ENCODE measurements at places on chromosomes 2 and 18.

DNA sequence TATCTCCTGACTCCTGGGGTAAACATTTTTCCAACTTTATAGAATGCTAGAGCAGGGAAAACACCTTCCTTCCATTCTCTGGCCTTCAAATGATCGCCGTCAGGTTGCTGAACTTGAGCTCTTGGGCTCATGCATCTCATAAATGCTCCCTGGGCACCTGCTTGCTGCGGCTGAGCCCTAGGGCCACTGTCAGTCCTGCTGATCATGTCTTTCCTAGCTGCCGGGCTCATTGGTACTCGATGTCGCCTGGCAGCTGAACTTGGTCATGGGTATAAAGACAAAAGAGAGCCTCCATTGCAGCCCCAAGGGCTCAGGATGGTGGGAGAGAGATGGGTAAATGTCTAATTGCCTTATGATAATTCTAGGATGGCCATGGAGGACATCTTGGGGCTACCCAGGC is 80.6 kb downstream of the HS1BP3 start:
- no peaks in the 10 kb centered on the region for H3K36me3 ChIP-seq
- no peak overlapping the region for H3K4me3 ChIP-seq
- DNase-seq, result no peak
- peaks cover 33% of the 10 kb centered on the region for H3K4me1 ChIP-seq

- 0 out of 2 replicates have a peak, but pooled peaks cover 8% of the 10 kb centered on the region for H3K4me1 ChIP-seq
- peak overlapping the region; percentile 84 for H3K27ac ChIP-seq
- no peaks in the 10 kb centered on the region for H3K27me3 ChIP-seq
- peaks cover 5% of the 10 kb centered on the region for H3K36me3 ChIP-seq
- DNase-seq, result no peak
Observed at GRCh38 chr2:96329456-96329855, 4.3 kb downstream of the ITPRIPL1 start.

- no peak overlapping the region for H3K27ac ChIP-seq
- H3K36me3 ChIP-seq, result no peaks in the 10 kb centered on the region
- H3K4me3 ChIP-seq, result no peak overlapping the region
- DNase-seq, result no peak
- H3K27me3 ChIP-seq, result no peaks in the 10 kb centered on the region
Observed at GRCh38 chr2:104616856-104617255, 237.1 kb upstream of the POU3F3 start.

DNA sequence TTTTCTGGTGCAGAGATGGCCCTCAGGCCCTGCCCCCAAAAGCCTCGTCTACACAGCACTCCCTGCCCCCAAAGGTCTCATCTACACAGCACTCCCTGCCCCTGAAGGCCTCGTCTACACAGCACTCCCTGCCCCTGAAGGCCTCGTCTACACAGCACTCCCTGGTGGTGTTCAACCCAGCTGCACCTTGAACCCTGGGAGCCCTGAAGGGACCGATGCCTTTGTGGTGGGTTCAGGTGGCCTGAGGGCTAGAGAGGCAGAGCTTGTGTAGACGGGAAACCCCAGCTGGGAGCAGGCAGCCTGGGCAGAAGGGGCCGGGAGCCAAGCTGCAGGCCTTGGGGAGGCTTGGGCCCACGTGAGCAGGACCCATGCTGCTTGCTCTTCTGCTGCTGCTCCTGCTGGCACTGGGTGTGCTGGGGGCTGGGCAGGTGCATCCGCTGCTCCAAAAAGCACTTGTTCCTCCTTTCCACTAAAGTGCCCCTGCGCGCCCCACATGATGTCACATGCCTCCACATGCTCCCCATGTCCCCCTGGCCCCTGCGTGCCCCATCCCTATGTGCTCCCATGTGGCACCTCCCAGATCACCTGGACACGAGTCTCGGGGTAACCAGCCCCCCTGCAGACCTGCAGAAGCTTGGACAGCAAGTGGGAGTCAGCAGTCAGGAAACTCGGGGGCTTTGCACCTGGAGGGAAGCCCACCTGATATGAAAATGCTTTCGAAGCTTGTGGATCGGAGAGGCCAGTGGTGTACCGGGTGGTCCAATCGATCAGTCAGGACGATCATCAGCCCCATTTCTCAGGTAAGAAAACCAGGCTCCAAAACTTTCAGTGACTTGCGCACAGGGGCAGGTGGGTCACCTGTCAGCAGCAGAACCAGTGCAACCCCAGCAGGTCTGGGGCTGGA is 94.9 kb upstream of the CTDP1 start:
- no peak for DNase-seq
- H3K4me3 ChIP-seq, result no peak overlapping the region
- no peaks in the 10 kb centered on the region for H3K4me1 ChIP-seq
- no peaks in the 10 kb centered on the region for H3K36me3 ChIP-seq

DNA sequence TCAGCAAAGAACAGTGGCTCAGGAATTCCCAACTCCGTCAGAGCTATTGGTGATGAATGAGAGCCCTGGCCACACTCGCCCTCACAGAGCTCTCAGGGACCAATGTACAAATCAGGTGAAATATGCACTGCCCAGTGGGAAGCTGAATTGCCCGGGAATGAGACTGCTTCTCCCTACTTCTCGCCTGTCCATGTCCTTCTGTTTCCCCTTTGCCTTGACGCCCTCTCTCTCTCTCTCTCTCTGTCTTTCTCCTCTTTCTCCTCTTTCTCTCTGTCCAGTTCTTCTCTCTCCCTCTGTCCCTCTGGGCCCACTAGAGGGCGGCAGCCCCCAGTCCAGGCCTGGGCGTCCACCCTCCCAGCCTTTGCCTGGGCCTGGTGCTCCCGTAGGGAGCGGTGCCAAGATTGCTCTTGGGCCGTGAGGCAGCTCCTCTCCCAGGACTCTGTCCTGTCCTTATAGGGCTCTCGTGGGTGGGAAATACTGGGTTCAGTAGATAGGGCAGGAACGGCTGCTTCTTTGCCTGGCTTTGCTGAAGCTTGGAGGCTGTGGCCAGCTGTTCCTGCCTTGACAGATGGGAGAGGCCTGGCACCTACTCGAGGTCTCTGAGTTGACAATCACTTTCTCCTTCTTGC is 28.4 kb upstream of the PUM2 start:
- H3K27me3 ChIP-seq, result no peaks in the 10 kb centered on the region
- DNase-seq, result peak; percentile 93
- H3K36me3 ChIP-seq, result no peaks in the 10 kb centered on the region
- H3K4me3 ChIP-seq, result no peak overlapping the region
- H3K27ac ChIP-seq, result peak overlapping the region; percentile 11
- peaks cover 16% of the 10 kb centered on the region for H3K4me1 ChIP-seq

GRCh38 chr2:235647877-235648276 is 154.0 kb downstream of the AGAP1 start:
- no peaks in the 10 kb centered on the region for H3K27me3 ChIP-seq
- no peaks in the 10 kb centered on the region for H3K36me3 ChIP-seq
- no peaks in the 10 kb centered on the region for H3K4me1 ChIP-seq
- no peak overlapping the region for H3K27ac ChIP-seq
- H3K4me3 ChIP-seq, result no peak overlapping the region

DNA sequence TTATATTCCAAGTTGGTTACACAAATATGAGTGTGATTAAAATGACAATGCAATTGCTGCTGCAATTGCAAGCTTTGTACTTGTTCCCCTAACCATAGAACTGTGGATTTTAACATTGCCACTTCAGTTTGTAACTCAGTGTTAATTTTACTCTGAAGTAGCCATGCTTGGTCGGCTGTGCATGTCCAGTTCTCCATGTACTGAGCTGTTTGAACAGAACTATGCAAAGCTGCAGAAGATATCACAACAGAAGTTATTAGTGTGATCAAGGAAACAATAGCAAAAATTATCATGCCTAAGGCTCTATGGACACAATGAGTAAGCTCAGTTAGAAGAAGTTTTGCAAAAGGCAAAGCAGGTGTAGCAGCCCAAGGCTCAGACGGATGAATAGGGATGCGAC is 45.3 kb downstream of the CXCR4 start:
- no peak overlapping the region for H3K4me3 ChIP-seq
- no peaks in the 10 kb centered on the region for H3K27me3 ChIP-seq
- no peak overlapping the region for H3K27ac ChIP-seq

DNA sequence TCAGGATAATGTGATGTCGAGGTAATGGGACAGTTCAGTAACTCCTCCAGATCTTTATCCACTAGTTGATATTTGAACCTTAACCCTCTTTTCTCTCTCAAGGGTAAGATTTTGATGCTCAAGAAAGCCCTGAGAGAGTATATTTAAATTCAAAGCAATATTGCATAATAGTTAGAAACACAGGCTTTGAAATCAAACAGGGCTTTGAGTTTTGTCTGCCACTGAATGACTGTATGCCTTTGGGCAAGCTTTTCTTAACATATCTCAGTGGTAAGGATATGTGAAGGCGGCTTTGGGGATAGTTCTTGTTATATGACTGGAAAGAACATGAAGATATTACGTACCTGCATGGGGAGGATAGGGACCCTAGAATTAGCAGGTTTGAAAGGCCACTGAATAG is 11.1 kb downstream of the ITPRID2 start:
- no peak overlapping the region for H3K4me3 ChIP-seq
- peaks cover 99% of the 10 kb centered on the region for H3K36me3 ChIP-seq
- no peak for DNase-seq
- peak overlapping the region; percentile 3 for H3K27ac ChIP-seq

- no peaks in the 10 kb centered on the region for H3K27me3 ChIP-seq
- H3K4me3 ChIP-seq, result no peak overlapping the region
- peak; percentile 81 for DNase-seq
- H3K4me1 ChIP-seq, result peaks cover 24% of the 10 kb centered on the region
- no peaks in the 10 kb centered on the region for H3K36me3 ChIP-seq
- no peak overlapping the region for H3K27ac ChIP-seq
Observed at GRCh38 chr2:54103454-54104314, 11.7 kb upstream of the ACYP2 start.

GRCh38 chr2:18430996-18431748 is 129.3 kb downstream of the RDH14 start:
- H3K4me3 ChIP-seq, result no peak overlapping the region
- DNase-seq, result no peak
- no peak overlapping the region for H3K27ac ChIP-seq
- no peaks in the 10 kb centered on the region for H3K36me3 ChIP-seq

DNA sequence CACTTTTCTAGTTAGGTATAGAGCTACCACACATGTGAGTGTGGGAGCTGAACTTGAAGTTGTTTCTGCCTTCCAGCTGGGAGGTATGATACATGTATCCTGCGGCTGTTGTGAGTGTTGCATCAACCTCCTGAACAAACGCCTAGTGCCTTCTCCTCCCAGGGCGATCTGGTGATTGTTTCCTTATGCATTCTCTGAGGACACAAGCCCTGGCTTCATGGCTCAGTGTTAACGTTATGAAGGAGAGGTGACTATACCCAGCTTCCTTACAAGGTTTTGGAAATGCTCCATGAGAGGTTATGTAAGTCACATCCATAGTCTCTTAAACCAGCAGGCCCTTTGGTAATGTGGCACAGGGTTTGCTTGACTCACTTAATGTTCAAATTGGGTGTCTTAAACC is 64.9 kb downstream of the SPRED2 start:
- no peak overlapping the region for H3K4me3 ChIP-seq
- peak; percentile 48 for DNase-seq
- no peaks in the 10 kb centered on the region for H3K27me3 ChIP-seq

GRCh38 chr18:52200921-52201663 is 138.9 kb upstream of the DCC start:
- DNase-seq, result no peak
- no peaks in the 10 kb centered on the region for H3K4me1 ChIP-seq
- H3K4me3 ChIP-seq, result no peak overlapping the region

DNA sequence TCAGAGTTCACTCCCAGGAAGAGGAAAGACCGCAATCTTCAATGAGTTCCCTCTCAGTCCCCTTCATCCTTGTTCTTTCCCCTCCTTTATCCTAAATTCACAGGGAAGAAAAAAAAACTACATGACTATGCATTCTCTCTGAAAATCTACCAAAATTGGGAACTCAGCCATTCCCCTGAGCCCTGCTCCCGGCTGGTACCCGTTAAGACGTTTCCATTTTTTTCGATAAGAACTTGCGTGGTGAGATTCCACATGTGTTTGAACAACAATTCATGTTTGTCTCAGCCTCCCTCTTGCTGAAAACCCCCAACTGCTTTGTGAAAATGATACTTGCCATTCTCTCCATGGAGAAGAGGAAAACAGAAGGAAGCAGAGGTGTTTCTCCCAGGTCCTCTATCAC is 318.7 kb upstream of the ID2 start:
- H3K4me1 ChIP-seq, result peaks cover 2% of the 10 kb centered on the region
- H3K27me3 ChIP-seq, result peaks cover 6% of the 10 kb centered on the region
- H3K27ac ChIP-seq, result no peak overlapping the region
- no peaks in the 10 kb centered on the region for H3K36me3 ChIP-seq
- DNase-seq, result no peak

DNA sequence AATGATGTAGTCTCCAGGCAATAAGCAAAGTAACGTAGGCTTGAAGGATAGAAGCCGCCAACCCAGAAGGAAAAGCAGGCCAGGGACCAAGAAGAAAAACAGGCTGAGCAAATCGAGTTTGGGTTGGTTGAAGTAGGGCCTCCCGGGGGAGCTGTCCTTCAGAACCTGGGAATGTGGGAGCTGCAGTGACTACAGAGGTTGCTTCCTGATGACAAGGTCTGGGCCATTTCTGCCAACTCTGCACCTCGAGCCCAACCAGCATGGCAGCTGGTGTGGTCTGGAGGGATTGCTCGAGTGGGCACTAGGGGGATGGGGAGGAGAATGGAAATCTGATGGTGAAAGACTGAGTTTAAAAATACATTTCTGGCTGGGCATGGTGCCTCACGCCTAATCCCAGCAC is 14.1 kb downstream of the ACMSD start:
- no peaks in the 10 kb centered on the region for H3K36me3 ChIP-seq
- H3K27ac ChIP-seq, result no peak overlapping the region
- H3K4me1 ChIP-seq, result no peaks in the 10 kb centered on the region
- H3K27me3 ChIP-seq, result no peaks in the 10 kb centered on the region
- H3K4me3 ChIP-seq, result no peak overlapping the region
- DNase-seq, result no peak

GRCh38 chr2:162342841-162343240 is 1.1 kb upstream of the GCA start:
- no peak overlapping the region for H3K4me3 ChIP-seq
- H3K36me3 ChIP-seq, result no peaks in the 10 kb centered on the region
- no peak overlapping the region for H3K27ac ChIP-seq
- no peaks in the 10 kb centered on the region for H3K4me1 ChIP-seq

GRCh38 chr2:217827430-217828201 is 175.2 kb downstream of the TNS1 start:
- H3K27ac ChIP-seq, result no peak overlapping the region
- H3K4me1 ChIP-seq, result no peaks in the 10 kb centered on the region
- H3K36me3 ChIP-seq, result peaks cover 35% of the 10 kb centered on the region
- no peak for DNase-seq
- no peaks in the 10 kb centered on the region for H3K27me3 ChIP-seq
- no peak overlapping the region for H3K4me3 ChIP-seq

GRCh38 chr2:172710584-172711047 is 25.0 kb upstream of the RAPGEF4 start:
- H3K4me3 ChIP-seq, result no peak overlapping the region
- no peaks in the 10 kb centered on the region for H3K4me1 ChIP-seq
- no peaks in the 10 kb centered on the region for H3K27me3 ChIP-seq
- peak; percentile 67 for DNase-seq
- H3K36me3 ChIP-seq, result no peaks in the 10 kb centered on the region

- H3K27ac ChIP-seq, result no peak overlapping the region
- peaks cover 18% of the 10 kb centered on the region for H3K4me1 ChIP-seq
- no peak for DNase-seq
- H3K4me3 ChIP-seq, result no peak overlapping the region
- no peaks in the 10 kb centered on the region for H3K36me3 ChIP-seq
Observed at GRCh38 chr2:105868060-105868459, 123.3 kb downstream of the NCK2 start.

All from SK-N-SH (cell line).